CD4-positive, alpha-beta T cell treated with Interleukin-10 for 1 hour (primary cell): ENCODE measurements at places on chromosomes 1 and 21.

DNA sequence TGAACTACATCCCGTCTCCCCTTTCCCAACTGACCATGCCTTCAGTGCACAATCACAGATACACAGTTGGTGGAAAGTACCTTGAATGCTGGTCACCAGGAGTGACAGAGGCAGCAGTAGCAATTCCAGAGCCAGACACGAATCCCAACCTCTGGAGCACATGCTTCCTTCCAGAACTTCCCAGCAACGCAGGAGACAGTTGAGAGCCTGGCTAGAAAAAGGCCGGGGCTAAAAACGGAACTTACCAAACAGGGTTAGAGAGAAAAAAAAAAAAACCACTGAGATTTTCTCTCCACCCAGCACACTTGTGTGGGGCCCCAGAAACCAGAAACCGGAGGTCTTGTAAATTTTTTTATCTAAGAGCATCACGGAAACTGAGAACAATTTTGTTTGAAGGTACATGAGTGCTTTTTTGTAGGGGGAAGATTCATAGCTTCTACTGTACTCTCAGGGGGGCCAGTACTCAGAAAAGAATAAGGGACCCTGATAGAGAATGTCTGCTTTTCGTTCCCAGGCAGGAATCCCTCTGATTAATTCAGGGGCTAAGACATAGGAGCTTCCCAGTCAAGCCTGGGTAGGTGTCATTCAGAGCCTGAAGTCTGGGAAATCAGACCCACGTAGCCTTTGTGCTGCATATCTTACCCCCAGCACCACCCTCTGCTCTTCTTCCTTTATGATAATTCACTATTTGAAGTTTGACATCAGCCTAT, at the start of gene CD48:
Gene CD48, minus strand, starts transcription at position 221 of the 710 bp plus-strand sequence. Its CDS starts 59 bp downstream, at position 162.
- DNase-seq: peak; percentile 78

GRCh38 chr1:111085676-111086075, 54.2 kb downstream of the DRAM2 start:
- no peak for DNase-seq

DNA sequence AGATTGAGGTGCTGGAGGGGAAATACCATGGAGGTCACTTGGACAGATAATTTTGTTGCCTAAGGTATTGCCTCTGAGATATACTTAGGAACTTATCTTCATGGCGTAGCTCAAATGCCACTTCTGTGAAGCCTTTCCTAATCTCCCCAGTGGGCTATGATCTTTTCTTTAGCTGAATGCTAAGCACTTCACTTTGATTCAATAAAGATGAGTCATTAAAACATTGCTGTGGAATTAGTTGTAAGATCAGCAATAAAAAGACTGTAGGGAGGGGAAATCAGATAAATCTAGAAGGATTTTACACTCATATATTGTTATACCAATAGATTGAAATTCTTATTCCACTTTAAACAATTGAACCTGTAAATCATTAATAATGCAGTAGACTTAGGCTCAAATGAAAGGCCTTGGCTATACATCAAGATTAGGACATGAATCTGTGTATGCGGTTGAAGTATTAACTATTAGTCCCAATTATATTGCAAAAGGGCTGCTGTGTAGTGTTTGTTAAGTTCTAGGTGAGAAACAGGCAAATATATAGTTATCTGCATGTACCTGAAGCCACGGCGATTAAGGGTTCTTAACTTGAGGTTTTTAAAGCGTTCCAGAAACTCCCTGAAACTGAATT, 19.2 kb upstream of the MAGOH start:
- DNase-seq: no peak

DNA sequence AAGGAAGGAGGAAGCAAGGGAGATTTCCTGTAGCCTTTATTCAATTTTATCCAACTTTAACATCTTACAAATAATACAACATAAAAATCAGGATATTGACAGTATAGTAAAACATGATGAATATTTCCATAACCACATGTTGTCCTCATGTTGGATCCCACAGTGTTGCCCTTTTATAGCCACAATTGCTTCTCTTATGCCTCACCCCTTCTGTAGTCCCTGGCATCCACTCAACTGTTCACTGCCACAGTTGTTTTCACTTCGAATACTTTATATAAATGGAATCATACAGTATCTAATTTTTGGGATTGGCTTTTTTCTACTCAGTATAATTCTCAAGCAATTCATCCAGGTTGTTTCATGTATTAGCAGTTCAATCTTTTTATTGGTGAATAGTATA, 44.8 kb downstream of the SRSF11 start:
- no peak for DNase-seq

DNA sequence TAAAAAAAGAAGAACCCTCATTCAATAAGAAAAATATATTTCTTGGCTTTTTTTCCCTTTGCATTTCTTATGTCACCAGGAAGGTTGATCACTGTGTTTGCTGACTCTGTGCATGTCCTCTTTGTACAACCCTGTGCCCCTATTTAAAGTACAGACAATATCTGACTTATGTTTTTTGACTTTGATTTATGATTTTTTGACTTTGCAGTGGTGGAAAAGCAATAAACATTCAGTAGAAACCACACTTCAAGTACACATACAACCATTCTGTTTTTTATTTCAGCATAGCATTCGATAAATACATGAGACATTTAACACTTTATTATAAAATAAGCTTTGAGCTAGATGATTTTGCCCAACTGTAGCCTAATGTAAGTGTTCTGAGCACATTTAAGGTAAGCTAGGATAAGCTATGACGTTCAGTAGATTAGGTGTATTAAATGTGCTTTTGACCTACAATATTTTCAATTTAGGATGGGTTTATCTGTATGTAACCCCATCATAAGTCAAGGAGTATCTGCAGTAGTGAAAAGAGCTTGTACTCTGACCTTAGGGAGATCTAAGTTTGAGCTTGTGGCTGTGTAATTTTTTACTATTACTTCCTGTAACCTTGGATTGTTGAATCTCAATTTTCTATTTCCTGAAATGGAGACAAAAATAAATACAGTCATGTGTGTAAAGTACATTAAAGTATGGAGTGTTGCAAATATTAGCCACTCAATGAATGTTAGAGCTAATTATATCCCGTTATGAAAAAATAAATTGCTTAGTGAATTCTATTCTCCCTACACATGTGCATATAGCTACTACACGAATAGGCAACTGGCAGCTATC, 1.2 kb downstream of the RNASEL start:
- no peak for DNase-seq

DNA sequence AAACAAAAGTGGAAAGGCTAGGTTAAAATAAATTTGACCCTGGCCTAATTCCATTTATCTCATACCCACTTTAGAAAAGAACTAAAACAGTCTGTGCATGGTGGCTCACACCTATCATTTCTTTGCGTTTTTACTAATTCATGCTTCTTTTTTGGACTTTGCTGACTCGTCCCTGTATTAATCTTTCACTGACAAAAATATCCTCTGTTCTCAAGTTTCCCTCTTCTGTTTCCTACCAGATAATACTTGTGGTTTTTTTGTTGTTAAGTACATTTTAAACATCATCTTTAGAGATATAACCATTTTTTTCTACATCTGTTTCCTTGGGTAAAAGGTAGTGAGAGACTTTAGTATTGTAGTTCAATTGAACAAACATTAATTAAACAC, 11.5 kb downstream of the CNST start:
- DNase-seq: no peak

- DNase-seq: no peak
Observed at GRCh38 chr1:45767035-45767434, 16.6 kb upstream of the IPP start.

GRCh38 chr1:226946285-226946684, 6.2 kb downstream of the COQ8A start:
- no peak for DNase-seq
